ENCODE measurements at places on chromosomes 16 and 17.

DNA sequence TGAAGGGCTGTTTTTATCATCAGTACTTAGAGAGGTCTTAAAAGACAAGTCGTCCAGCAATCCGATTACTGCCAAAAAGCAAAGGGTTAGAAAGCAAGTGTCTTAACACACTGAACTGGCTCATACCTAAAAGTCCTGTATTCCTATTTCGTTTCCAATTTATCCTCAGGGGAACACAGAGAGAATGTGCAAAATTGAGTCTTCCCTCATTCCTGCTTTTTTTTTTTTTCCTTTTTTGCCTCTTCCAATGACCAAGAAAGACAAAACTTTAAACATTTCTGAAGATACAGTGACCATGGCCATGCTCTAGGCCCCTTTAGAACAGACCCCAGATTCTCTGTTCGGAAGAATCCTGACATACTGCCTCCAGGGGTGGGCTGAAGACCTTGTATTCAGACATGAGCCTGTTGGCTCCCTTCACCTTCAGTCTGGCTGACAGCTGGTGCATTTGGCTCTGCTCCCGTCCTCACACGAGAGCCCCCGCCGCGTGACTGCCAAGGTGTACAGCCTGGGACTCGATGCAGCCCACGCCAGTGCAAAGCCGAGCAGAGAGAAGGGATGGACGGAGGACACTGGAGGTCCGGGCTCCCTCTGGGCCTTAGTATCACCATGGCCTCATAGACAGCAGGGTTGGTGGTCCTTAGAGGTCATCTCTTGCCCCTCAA, 47.0 kb downstream of the COTL1 start:
- no peak for DNase-seq

- no peak for DNase-seq
Measured at GRCh38 chr17:73533127-73533526, 111.1 kb downstream of the SDK2 start.

GRCh38 chr16:2497116-2497630, 16.6 kb upstream of the ATP6V0C start:
- DNase-seq, result no peak

DNA sequence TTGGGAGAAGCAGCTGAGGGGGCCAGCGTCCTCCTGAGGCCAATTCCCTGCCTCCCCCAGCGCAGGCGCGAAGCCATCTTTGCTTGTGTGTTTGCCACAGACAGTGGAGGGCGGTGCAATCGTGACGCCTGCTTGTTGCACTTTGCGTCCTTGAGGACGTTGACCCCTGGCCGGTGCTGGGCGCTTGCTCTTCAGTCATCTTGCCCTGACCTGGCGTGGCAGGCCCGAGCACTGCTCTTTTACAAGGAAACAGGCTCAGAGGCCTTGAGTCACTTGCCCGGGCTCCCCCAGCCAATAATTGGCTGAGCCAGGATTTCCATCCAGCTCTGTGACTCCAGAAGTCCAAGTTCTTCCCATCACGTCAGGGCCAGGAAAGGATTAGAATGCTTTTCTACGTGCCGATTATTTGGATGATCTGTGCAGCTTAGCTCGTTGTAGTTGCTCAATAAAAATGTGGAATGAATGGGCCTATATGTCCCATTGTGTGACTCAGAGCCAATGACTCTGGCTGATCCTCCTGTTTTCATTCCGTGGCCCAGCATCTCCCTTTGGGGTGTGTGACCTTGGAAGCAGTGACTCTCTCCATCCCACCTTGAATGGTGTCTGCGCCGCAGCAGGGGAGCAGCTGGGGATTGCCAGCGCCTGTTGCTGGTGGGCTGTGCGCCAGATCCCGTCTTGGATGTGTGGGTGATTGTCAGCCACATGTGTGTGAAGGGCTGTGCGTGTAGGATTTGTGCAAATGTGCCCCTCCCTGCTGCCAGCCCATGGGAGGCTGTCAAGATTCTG, 214.1 kb downstream of the SEC14L1 start:
- no peak for DNase-seq

DNA sequence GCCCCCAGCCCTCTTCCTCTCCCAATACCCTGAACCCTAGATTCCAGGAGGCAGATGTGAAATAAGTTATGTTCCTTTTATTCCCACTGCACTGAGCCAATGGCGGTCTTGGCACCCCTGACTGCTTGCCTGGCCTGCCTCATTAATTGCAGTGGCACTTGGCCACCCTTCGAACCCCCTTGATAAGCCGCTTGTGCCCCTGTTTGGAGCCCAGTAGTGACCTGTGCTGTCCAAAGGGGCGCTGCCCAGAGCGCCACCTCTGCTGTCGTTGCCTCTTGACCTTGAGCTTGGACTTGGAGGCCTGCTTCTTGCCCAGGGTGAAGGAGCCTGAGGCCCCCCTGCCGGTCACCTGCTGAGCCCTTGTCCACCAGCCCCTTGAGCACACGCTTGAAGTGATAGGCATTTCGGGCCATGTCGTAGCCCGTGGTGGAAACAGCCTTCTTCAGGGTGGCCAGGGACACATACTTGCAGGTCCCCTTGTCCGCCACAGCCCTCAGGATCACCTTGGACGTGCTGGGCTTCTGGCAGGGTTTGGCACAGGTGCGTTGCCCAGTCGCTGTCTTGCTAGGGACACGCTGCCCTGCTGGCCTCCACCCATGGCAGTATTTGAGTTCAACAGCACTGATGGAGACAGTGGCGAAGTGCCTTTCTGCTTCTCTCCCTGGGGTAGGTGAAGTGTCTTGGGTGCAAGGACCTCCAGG, 5.7 kb downstream of the SGCA start:
- DNase-seq, result no peak

GRCh38 chr16:65254144-65254543, 132.3 kb upstream of the CDH11 start:
- DNase-seq, result no peak

- DNase-seq, result no peak
Measured at GRCh38 chr16:11677451-11677951, 9.2 kb downstream of the SNN start.

DNA sequence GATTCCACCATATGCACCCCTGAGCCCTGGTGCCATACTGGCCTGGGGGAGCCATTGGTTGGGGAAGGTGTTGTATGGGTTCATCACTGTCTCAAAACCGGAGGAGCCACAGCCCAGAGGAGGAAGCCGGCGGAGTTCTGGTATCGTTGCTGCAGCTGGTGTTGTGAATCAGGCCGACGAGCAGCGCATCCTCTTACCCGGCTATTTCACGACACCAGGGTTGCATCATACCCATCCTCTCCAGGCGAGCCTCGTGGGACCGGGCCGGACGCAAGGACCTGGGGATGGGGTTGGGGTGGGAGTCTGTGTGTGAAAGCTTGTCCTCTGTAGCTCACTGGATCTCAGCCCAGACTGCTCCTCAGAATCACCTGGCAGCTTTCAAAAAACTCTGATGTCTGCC, 6.6 kb upstream of the SLC12A3 start:
- no peak for DNase-seq

- no peak for DNase-seq
Measured at GRCh38 chr16:14377326-14377725, 252.7 kb downstream of the PARN start.

GRCh38 chr17:17761894-17762743, 74.7 kb downstream of the SREBF1 start:
- DNase-seq, result no peak

- DNase-seq, result no peak
Measured at GRCh38 chr17:80963812-80964543, 27.7 kb upstream of the CHMP6 start.

GRCh38 chr16:51442141-51442870, 291.2 kb upstream of the SALL1 start:
- no peak for DNase-seq

DNA sequence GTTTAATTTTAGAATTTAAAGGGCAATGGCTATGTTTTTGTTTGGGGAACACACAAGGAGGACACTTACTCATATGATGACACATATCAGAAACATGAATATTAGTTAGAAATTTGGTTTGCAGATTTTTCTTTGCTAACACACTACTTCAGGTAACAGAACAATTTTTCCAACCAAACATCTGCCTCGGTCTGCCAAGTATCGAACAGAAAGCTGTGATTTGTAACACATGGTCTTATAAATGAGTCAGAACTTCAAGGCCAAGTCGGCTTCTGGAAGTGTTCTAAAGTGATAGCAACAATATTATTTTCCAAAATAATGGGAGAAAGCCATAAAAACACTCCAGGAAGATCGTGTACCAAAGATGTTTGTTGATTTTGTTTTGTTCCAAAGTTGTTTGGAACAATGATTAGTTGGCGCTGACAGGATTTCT, 75.9 kb upstream of the PMFBP1 start:
- no peak for DNase-seq

DNA sequence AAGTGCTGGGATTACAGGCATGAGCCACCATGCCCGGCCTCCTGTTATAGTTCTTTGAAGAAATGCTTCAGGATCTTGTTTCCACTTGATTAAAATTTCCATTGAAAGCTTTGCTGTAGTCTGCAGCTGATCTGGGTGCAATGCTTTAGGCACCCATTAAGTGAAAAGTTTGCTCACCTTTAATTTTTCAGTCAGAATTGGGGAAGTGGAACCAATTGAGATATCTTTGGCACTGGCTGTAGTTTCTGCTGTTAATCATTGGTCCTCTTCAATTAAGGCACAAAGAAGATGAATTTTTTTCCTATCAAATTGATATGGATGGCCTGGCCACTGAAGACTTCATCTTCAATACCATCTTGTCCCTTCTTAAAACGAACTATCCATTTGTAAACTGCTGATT, 336.1 kb upstream of the TBX2 start:
- DNase-seq, result no peak

GRCh38 chr16:81593481-81593880, 148.9 kb downstream of the CMIP start:
- no peak for DNase-seq

- peak; percentile 21 for DNase-seq
Measured at GRCh38 chr17:83200231-83200699, 120.9 kb downstream of the METRNL start.

DNA sequence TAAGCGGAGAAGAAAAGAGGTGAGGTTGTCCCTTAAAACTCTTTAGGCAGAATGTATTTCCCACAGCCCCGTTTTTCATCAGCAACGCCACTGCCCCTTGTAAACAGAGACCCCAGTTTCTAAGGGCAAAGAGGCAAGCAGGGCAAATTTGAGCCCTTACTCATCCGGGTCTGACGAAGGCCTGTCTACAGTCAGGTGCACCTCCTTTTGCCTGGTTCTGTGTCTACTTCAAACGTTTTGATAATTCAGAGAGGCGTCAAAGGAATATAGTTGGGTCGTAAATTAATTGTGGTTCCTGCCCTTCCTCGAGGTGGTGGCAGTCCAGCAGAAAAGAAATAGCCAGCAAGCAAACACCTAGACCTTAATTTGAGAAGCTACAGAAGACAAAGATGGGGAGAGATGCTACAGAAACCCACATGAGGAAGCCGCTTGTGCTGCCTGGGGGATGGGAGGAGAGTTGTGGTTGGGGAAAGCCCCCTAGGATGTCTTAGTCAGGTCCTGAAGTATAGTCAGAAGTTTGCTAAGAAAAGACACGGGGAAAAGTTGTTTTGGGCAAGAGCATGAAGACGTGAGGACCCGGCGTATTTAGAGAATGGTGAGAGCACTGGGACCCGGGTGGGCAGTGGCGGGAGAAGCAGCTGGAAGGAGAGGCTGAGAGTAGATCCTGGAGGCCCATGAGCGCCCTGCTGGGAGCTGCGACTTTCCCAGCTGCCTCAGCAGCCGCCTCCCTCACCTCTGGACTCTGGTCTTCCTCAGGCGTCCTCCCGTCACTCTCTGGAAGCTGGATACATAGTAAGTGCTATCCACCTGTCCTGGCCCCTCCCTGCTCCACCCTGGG, 2.4 kb downstream of the FBRS start:
- peak; percentile 66 for DNase-seq

DNA sequence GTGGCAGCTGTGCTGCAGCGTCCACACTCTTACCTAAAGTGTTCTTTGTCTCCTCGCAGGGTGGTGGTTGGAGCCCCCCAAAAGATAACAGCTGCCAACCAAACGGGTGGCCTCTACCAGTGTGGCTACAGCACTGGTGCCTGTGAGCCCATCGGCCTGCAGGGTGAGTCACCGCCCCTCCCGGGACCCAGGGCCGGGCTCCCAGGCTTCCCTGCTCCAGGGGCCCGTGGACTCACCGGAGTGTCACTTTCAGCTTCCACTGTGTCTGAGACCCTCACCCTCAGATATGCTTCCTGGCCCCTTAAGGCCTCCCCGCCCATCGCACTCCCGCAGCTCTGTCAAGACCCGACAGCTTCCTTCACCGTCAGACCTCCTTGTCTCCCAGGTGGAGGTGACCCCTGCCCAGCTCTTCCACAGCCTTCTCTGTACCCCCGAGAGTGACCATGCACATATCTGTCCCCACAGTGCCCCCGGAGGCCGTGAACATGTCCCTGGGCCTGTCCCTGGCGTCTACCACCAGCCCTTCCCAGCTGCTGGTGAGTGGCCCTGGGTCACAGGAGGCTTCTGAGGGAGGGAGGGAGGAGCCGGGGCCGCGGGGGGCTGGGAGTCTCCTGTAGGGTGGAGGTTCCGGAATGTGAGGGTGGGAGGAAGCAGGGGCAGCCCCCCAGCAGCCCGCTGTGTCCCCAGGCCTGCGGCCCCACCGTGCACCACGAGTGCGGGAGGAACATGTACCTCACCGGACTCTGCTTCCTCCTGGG, 1.8 kb downstream of the ITGAX start:
- DNase-seq, result no peak

- no peak for DNase-seq
Measured at GRCh38 chr17:61421460-61421859, 21.8 kb downstream of the TBX2 start.

DNA sequence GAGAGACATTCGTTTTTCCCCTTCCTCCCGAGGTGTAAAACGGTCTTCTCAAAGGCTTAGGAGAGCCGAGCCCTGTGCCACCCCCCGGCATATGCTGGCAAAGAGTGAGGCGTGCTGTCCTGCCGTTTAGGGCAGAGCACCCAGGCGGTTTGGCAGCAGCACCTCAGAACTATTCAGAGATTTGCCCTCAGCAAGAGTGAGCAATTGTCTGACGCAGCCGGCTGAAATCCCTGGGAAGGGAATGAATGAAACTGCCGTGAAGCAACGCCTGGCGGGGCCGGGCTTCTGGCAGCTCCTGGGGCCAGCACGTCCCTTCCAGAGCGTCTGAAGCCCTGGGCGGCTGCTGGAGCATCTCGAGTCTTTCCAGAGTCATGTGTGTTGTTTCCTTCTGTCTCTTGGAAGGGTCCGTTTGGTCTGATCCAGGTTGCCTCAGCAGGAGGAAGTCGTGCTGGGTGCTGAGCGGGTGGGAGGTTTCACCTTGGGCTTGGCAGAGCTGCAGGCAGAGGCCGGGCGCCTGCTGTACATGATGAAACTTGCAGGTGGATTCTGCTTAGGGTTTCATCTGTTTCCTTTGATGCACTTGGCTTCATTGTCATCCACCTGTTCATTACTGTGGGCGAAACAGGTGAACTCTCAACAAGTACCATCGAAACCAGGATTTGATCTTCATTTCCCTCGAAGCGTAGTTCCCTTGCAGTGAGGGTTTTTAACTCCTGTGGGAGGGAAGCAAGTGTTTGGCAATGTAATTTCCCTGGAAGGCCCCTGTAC, 35.4 kb downstream of the TBCD start:
- DNase-seq, result no peak

DNA sequence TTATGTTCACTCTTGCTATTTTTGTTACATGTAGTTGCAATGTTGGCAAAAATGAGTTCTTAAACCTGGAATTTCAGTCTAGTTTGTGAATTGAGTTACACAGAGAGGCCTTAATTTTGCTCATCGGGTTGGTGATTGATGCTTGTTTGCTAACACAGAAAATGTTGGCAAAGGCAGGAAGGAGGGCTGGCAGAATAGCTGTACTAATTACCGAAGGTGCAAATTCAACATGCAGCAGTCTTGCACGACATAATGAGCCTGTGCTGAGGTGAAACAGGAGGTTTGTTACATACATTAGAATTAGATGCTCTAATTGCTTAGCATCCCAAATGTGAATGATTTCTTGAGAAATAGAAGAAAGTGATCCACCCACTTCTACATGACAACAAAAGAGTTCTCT, 475.0 kb upstream of the TOM1L1 start:
- DNase-seq, result no peak

GRCh38 chr17:18309202-18309601, 5.6 kb downstream of the TOP3A start:
- DNase-seq, result no peak

Data from stimulated activated CD8-positive, alpha-beta memory T cell treated with anti-CD3 and anti-CD28 coated beads, Interleukin-12 subunit alpha, Interleukin-12 subunit beta, amount 100 ng/mL, for 1 hour (primary cell).